ENCODE measurements at places on chromosomes 1 and 21.

GRCh38 chr1:181318022-181318857 is 165.1 kb upstream of the CACNA1E start:
- no peak for DNase-seq

DNA sequence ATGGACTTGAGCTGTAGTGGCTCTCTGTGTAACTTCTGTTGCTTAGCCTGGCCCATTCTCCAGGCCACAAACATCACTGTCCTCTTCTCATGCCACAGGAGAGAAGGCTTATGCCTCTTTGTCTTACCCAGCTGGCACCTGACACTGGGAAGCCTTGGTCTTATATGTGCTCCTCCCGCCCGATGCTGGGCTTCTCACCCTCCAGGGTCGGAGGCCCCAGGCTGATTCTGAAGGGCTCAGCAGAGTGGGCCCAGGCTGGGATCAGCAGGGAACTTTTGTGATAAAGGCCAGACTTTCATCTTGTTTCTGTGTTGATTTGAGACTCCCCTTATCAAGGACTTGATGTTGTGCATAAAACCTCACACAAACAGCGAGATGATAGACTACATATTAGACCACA is 29.8 kb downstream of the TRPM2 start:
- no peak for DNase-seq

- DNase-seq, result no peak
These were observed 23.4 kb downstream of the NFASC start for GRCh38 chr1:204894031-204894430.

DNA sequence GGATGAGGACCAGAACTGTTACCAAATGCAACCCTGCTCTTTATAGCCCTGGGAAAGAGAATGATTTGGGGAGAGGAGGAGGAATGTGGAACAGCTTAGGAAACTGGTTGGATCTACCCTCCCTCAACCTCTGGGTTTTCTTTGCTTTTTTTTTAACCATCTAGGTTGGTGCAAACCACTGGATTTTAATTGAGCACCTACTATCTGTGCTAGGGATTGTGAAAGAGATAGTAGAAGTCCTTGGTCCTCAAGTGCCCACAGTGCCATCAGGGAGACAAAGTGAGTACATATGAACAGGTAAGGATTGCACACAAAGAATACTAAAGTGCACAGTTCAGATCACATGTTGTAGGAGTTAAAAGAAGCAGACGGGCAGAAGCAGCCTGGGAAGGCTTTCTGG is 4.7 kb downstream of the TAGLN2 start:
- no peak for DNase-seq

GRCh38 chr1:179441501-179441900 is 75.7 kb downstream of the AXDND1 start:
- no peak for DNase-seq

- DNase-seq, result no peak
These were observed 7.2 kb upstream of the TACSTD2 start for GRCh38 chr1:58584082-58584895.

DNA sequence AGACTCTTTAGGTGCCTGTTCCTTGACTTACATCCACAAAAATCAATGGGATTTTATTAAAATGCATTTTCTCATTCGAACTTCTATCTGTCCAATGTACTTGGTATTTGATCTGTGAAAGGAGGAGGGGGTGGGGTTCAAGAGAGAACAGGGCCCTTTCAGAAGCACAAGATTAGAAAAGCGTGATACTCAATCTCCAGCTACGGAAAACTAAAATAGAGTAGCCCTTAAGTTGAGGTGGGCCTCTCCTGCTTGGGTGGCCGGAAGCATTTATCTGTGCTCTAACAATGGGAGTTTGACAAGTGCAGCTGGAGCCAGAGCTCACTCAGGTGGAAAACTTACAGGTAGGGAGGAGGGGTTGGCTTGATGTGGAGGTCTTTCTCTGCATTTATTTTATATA is 462 bp upstream of the RXRG start:
- DNase-seq, result no peak

- DNase-seq, result peak; percentile 41
These were observed 30.9 kb downstream of the MAPKAPK2 start for GRCh38 chr1:206715552-206716158.

- DNase-seq, result no peak
These were observed 76.5 kb upstream of the ADAMTS5 start for GRCh38 chr21:27043377-27043776.

DNA sequence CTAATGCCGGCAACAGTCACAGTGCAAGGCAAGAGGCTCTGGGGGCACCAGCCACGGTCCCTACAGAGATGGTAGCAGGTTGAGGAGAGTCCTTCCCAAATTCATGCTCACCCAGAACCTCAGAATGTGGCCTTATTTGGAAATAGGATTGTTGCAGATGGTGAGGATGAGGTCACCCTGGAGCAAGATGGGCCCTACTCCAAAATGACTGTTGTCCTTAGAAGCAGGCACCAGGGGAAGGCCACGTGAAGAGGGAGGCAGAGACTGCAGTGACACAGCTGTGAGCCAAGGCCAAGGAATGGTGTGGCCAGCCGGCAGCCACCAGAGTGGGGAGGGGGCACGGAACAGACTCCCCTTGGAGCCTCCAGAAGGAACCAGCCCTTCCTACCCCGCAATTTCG is 70.8 kb upstream of the CLDN14 start:
- no peak for DNase-seq

- DNase-seq, result no peak
These were observed 18.5 kb downstream of the DONSON start for GRCh38 chr21:33569991-33570390.

GRCh38 chr1:24147194-24147593 is 4.3 kb upstream of the IL22RA1 start:
- DNase-seq, result no peak

DNA sequence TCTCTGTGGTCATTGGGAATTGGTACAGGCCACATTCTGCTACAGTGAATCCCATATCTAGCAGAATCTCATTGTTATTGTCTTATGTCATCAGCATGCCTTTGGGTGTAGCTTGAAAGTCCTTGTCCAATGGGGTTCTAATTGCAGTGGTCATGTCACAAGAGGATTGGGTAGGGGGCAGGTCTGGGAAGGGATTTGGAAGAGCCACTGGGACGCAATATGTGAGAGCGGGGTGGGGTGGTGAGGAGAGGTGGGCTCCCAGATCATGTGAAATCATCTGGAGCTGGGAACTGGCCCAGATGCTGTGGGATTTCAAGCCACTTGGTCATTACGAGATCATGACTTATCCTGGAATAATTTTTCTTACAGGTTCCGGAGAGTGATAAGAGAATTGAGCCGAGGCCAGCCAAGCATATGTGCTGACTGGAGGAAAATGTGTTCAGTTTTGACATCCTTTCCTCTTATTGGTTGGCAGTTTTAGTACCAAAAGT is 16.3 kb downstream of the CNIH3 start:
- DNase-seq, result no peak

DNA sequence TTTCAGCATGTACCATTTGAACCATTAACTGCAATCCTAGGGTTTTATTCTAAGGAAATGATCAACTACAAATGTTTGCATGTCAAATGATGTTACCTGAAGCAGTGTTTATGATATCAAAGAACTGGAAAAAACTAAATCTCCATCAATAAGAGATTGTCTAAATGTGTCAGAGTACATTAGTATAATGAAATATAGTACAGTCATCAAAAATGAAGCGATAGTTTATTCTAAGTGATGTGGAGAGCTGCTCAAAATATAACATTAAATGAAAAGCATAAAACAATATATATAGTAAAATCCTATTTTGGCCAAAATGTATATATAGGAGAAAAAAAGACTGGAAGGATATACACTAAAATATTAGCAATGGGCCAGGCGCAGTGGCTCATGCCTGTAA is 24.0 kb downstream of the AKNAD1 start:
- no peak for DNase-seq

DNA sequence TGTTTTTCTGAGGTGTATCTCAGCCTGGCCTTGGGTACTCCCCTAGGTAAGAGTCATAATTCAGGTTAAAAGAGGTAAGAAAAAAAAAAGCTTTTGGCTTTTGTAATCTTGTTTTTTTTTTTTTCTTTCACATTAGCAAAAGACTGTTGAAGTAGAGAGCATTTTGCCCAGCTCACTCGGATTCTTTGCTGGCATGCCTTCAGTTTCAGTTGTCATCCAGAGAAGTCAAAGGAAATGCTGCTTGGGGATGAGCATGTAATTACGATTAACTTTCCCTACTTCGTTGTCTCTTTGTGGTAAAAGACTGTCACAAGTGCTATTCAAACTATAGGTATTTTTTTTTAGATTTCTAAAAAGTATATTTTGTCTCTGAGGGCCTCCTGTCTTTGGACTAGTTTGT is 6.3 kb downstream of the BACH1 start:
- no peak for DNase-seq

DNA sequence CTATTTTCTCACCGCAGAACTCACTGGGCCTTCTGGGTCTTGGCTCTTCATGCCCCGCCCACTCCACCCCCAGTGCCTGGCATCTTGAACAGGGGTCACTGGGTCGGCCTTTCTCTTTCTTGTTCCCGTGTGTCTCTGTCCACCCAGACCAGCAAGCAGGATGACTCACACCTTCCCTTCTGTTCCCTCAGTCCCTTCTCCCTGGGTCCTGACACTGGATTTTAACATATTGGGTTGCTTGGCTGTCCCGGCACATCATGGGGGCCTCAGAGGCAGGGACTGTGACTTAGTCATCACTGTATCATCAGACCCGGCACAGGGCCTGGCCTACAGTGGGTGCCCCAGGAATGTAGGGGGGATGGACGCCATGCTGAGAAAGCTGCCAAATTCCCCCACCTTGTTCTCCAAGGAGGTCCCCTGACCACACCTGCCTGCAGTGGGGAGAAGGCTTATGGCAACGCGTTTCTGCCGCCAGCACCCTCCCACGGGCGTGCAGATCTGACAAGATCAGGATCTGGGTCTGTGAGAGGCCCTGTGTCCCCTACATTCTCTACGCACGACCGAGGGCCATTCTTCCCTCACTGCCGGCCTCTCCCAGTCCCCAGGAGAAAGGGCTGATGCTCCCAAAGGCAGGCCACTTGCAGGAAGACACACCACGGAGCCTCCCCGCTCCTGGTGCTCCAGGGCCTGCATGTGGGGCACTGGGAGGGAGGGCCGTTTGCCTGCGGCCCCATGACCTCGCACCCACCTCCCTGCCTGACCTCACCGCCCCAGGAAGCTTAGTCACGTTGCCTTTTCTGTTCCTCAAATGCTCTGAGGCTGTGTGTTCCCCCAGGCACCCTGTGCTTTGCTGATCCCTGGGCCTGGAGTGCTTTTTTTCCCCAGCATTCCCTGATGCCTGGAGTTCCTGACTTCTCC is 157.2 kb upstream of the TMEM51 start:
- no peak for DNase-seq

- peak; percentile 7 for DNase-seq
These were observed 28.2 kb upstream of the SLC30A1 start for GRCh38 chr1:211606914-211607753.

DNA sequence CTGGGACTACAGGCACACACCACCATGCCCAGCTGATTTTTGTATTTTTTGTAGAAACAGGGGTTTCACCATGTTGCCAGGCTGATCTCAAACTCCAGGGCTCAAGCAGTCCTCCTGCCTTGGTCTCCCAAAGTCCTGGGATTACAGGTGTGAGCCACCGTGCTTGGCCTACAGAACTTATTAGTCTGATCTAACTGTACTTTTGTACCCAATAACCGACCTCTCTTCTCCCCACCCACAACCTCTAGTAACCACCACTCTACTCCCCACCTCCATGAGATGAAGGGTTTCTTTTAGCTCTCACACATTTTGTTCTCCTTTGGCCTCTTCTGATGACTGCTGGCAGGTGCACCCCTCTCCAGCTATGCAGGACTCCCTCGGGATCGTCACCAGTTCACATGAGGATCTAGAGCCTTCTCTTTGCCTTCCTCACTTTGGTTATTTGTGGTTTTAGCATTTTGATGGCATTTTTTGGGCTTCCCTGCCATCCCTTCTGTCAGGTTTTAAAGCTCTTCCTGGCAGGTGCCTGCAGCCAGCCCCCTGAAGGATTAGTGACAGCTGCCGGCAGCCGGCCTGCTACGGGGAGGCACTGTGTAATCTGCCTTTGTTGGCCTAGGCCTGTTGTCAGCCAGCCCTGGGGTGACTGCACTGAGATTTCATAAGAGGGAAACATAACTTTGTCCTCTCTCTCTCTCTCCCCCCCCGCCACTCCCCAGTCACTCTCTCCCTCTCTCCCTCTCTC is 99.8 kb upstream of the ATP1A1 start:
- DNase-seq, result no peak

DNA sequence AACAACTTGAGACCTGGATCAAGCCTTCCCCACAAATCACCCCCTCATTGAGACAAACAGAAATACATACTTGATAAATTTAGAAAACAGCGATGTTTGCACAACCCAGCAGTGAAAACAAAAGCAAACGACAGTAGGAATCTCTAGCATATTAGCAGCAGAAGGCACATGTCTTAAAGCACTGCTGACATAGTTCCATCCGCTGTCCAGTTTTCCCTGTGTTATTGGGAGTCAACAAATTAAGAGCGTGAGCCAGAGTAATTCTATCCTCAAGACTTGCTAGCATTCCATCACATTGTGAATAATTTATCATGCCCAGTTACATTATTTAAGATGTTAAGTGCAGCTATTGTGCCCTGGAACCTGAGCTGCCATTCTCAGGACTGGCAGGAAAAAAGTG is 55.3 kb downstream of the IGSF5 start:
- DNase-seq, result no peak

DNA sequence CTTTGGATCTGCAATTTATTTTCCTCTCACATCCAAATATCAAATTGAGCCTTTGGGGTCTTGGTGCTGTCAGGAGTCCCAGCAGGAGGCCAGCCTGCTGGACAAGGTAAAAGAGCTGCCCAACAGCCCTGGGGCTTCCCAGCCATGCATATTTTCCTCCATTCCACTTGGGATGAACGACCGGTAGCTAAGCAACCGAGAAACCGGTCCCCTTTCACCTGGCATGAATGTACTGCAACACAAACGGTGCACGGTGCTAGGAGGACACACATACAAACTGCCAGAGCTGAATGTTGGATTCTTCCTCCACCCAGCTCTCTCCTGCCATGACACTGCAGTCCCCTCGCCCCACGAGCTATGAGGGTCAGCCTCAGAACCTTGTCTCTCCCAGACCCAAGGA is 42.7 kb downstream of the BCAR3 start:
- no peak for DNase-seq

DNA sequence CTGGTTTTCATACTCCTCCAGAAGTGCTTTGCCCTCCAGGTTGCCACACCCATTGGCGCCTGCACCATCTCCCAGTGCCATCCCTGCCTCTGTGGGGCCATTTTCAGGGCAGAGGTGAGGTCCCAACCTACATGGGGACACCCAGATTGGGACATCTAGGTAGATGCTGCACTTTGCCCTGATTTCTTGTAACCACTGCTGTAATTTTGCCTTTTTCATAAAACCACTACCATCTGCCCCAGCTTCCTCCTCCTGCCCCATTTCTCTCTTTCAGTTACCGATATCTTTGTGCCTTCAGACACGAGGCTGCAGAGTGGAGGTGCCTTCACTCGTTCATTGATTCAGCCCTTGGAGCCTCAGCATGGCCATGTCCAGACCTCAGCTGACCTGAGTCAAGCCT is 21.4 kb downstream of the FAAH start:
- DNase-seq, result no peak

GRCh38 chr1:111981871-111982270 is 7.6 kb downstream of the KCND3 start:
- no peak for DNase-seq

- DNase-seq, result no peak
These were observed 2.2 kb downstream of the SLC19A2 start for GRCh38 chr1:169483500-169483966.

Measured in CD4-positive, alpha-beta T cell treated with Interleukin-2 at 100 ng/mL for 4 hours (primary cell).